Bronchus fibroblast of lung (primary cell): ENCODE measurements at places on chromosomes 3 and 15. TPM values are rescaled to one million over a fixed set of nuclear protein-coding genes. Genes with fewer than 3 reads are reported as not detected.

The CNTN3 gene
- total RNA-seq = 0.45 and 0.84 TPM in 2 replicates

The CLRN1 gene
- total RNA-seq = not detected in 2 replicates

The TMC3 gene
- total RNA-seq = not detected in 2 replicates

The FEZF2 gene
- not detected in 2 replicates for total RNA-seq

The SLC9A9 gene
- total RNA-seq = 4.2 and 4.5 TPM in 2 replicates

The TICRR gene
- 8.0 and 10.3 TPM in 2 replicates for total RNA-seq

The FBXL22 gene
- total RNA-seq = 0.15 and 0.17 TPM in 2 replicates

The SPINK8 gene
- not detected in 2 replicates for total RNA-seq

The WWTR1 gene
- 19.3 and 20.0 TPM in 2 replicates for total RNA-seq

The ASB14 gene
- total RNA-seq = not detected in 2 replicates

The GOLGA8J gene
- total RNA-seq = not detected in 2 replicates

The PLA1A gene
- not detected in 2 replicates for total RNA-seq

The CLCN2 gene
- total RNA-seq = 2.2 and 3.4 TPM in 2 replicates

The THRB gene
- 0.84 and 1.6 TPM in 2 replicates for total RNA-seq

The RAD51 gene
- 12.9 and 14.1 TPM in 2 replicates for total RNA-seq

The SCG5 gene
- total RNA-seq = 15.8 and 16.3 TPM in 2 replicates

The UNC13C gene
- total RNA-seq = not detected in 2 replicates

The SCN5A gene
- 0.30 and 0.34 TPM in 2 replicates for total RNA-seq

The SPATA12 gene
- total RNA-seq = under 0.01 and 0.15 TPM in 2 replicates

The CDHR4 gene
- total RNA-seq = not detected in 2 replicates

The MUC20 gene
- under 0.01 and 0.15 TPM in 2 replicates for total RNA-seq

The DET1 gene
- 6.6 and 7.1 TPM in 2 replicates for total RNA-seq

The PATL2 gene
- 0.59 TPM in 1 of 2 replicates, not detected in the other for total RNA-seq

The FMN1 gene
- 4.6 and 6.7 TPM in 2 replicates for total RNA-seq

The HIGD2B gene
- total RNA-seq = not detected in 2 replicates

The SLC6A11 gene
- total RNA-seq = not detected in 2 replicates

The KCNMB3 gene
- total RNA-seq = 0.34 and 0.89 TPM in 2 replicates

The CCR9 gene
- total RNA-seq = not detected in 2 replicates

The SLC24A1 gene
- total RNA-seq = 6.1 and 7.7 TPM in 2 replicates

The PP2D1 gene
- total RNA-seq = not detected in 2 replicates

The GXYLT2 gene
- total RNA-seq = 9.4 and 15.0 TPM in 2 replicates

The CYP8B1 gene
- total RNA-seq = not detected in 2 replicates

The DNASE1L3 gene
- total RNA-seq = not detected in 2 replicates

The KLF15 gene
- 3.2 and 3.3 TPM in 2 replicates for total RNA-seq

The RHOV gene
- not detected in 2 replicates for total RNA-seq

The PRRT3 gene
- total RNA-seq = 1.8 and 3.2 TPM in 2 replicates

The GOLGA6L25 gene
- not detected in 2 replicates for total RNA-seq

The ACOX2 gene
- 5.4 and 6.4 TPM in 2 replicates for total RNA-seq

The BNC1 gene
- 7.1 and 8.5 TPM in 2 replicates for total RNA-seq

The AHSG gene
- not detected in 2 replicates for total RNA-seq

The ZBTB47 gene
- 12.1 and 12.8 TPM in 2 replicates for total RNA-seq

The CCDC54 gene
- not detected in 2 replicates for total RNA-seq

The SMAD6 gene
- total RNA-seq = 4.7 and 7.1 TPM in 2 replicates

The SPESP1 gene
- 3.7 and 4.2 TPM in 2 replicates for total RNA-seq

The ARHGAP11A gene
- 23.3 and 32.6 TPM in 2 replicates for total RNA-seq

The SAMD7 gene
- not detected in 2 replicates for total RNA-seq

The ACAD9 gene
- total RNA-seq = 34.3 and 37.7 TPM in 2 replicates

The DLEC1 gene
- total RNA-seq = not detected in 2 replicates

The MIX23 gene
- total RNA-seq = 29.4 and 33.6 TPM in 2 replicates

The ONECUT1 gene
- total RNA-seq = under 0.01 and 0.34 TPM in 2 replicates

The FOXB1 gene
- total RNA-seq = not detected in 2 replicates

The CSTA gene
- 1.0 TPM in 1 of 2 replicates, not detected in the other for total RNA-seq

The NPAP1 gene
- not detected in 2 replicates for total RNA-seq

The GHSR gene
- not detected in 2 replicates for total RNA-seq

The REC114 gene
- not detected in 2 replicates for total RNA-seq

The CSPG5 gene
- 0.15 and 0.17 TPM in 2 replicates for total RNA-seq

The PLA2G4D gene
- not detected in 2 replicates for total RNA-seq

The MOBP gene
- not detected in 2 replicates for total RNA-seq
